ENCODE measurements at places on chromosomes 11 and 22. TPM values are rescaled to one million over a fixed set of nuclear protein-coding genes. Genes with fewer than 3 reads are reported as not detected.

Gene GGTLC2
- polyA plus RNA-seq = not detected

Gene ARHGAP8
- 0.84 TPM for polyA plus RNA-seq

Gene KLHDC7B
- not detected for polyA plus RNA-seq

Gene FAM83F
- 0.08 TPM for polyA plus RNA-seq

Gene DRAP1
- polyA plus RNA-seq = 105 TPM

Gene ACR
- polyA plus RNA-seq = 0.46 TPM

Gene GRIK4
- polyA plus RNA-seq = 0.63 TPM

Gene SLC5A12
- polyA plus RNA-seq = 1.8 TPM

Gene CST6
- polyA plus RNA-seq = not detected

DNA sequence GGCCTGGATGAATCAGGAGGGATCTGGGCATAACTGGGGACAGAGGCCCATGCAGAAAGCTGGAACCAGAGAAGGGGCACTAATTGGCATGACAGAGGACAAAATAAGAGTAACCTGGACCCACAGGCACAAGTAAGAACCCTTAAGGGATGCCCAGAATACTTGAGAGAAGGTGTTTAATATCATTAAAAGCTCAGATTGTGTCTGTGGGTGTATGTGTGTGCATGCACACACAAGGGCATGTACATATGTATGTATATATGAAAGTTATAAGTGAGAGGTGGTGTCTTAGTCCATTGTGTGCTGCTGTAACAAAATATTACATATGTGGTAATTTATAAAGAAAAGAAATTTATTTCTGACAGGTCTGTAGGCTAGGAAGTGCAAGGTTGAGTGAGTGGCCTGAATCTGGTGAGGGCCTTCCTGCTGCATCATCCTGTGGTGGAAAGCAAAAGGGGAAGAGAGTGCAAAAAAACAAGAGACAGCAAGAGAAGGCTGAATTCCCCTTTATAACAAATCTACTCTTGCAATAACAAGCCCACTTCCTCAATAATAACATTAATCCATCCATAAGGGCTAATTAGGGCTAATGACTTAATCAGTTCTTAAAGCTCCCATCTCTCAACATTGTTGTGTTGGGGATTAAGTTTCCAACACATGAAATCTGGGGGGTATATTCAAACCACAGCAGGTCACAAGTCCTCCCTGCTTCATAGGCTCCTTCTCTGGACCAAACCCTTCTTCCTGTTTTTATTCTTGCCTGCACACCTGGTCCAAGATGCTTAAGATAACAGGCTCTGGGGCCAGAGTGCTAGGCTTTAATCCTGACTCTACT lies 68.3 kb upstream of the POU2AF2 start:
- no peak for DNase-seq
- no peaks in the 10 kb centered on the region for H3K27me3 ChIP-seq
- no peaks in the 10 kb centered on the region for H3K4me1 ChIP-seq

DNA sequence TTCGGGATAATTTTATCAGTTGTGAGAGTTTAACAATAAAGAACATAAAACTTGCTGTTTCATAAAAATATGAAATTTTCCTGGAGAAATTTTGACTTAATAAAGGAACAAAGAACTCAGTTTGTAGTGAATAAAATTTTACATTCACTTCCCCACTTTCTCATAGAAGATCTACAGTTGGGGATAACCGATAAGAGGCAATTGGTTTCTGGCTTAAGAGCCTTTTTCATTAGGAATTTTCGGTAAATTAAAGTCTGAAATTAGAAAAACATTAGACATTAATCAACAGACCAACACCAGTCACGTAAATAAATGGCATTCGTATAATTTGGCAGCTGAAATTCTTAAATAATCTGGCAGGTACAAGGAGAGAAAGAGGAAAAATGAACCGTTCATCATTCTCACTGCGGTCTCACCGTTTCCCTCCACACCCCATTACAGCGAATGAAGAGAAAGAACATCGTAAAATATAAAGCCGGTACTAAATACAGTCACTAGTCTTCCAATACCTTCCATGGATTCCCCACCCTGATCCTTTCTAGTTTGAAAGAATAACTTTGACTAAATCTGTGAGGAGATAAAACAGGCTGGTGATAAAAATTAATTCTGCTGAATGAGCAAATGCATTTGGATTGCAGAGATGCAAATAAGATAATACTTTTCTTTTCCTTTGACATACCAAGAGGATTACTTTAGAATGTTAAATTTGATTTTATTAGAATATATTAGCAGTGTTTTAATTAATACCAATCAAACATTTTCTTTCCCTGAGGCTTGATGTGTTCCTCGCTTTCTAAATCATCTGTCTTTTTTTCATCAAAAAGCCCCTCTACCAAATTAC lies 19.5 kb downstream of the BLID start:
- peaks cover 2% of the 10 kb centered on the region for H3K4me1 ChIP-seq
- peak overlapping the region; percentile 97 for H3K27ac ChIP-seq
- H3K4me3 ChIP-seq = peak overlapping the region; percentile 21
- DNase-seq = peak; percentile 65
- peaks cover 7% of the 10 kb centered on the region for H3K36me3 ChIP-seq
- peaks cover 2% of the 10 kb centered on the region for H3K27me3 ChIP-seq

- no peak overlapping the region for H3K4me3 ChIP-seq
- no peaks in the 10 kb centered on the region for H3K36me3 ChIP-seq
- peaks cover 2% of the 10 kb centered on the region for H3K27me3 ChIP-seq
- no peak for DNase-seq
Observed at GRCh38 chr11:64562723-64563351, 28.2 kb upstream of the SLC22A12 start.

DNA sequence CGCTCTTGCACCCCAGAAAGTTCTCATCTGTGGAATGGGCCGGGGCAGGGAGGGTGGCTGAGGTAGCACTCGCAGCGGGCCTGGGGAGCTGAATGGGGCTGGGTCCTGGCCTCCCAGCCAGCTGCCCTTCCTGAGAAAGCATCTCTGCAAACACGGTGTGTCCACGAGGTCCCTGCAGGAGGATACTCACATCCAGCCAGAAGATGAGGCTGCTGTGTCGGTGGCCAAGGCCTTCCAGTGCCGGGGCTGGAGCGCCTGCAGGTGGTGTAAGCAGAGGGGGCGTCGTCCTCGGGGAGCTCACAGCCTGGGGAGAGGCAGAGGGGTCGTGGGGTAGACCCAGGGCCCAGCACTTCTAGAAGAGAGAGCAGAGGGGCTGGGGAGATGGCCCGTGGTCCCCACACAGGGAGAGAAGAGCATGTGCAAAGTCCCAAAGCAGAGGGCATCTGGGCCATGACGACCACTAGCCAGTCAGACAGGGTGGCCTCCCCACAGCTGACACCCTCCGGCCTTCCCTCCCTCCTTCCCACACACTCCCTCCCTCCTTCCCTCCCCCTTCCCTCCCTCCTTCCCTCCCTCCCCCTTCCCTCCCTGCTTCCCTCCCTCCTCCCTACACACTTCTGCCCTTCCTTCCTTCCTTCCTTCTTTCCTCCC lies 97.9 kb downstream of the WNT7B start:
- no peak for DNase-seq
- peaks cover 72% of the 10 kb centered on the region for H3K27me3 ChIP-seq
- no peaks in the 10 kb centered on the region for H3K36me3 ChIP-seq
- H3K27ac ChIP-seq = no peak overlapping the region
- H3K4me3 ChIP-seq = no peak overlapping the region

DNA sequence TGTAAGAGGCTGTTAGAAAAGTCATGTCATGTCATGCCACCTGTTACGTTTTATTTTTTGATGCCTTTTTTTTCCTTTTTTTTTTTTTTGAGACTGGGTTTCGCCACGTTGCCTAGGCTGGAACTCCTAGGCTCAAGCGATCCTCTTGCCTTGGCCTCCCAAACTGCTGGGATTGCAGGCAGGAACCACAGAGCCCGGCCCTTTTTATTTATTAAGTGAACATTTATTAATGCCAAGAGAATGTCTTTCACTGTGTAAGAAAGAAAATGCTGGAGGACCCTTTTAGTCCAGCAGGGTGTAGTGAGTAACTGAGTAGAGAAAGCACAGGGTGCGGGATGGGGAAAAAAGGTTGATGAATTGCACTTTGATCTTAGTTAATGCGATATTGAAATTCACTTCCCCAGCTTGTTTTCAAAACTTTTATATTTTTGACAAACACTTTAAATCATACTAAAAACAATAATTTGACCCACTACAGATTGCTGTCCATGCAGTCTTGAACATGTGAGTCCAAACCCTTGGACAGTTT lies 2.3 kb upstream of the XBP1 start:
- H3K36me3 ChIP-seq = peaks cover 9% of the 10 kb centered on the region
- H3K4me3 ChIP-seq = no peak overlapping the region
- no peaks in the 10 kb centered on the region for H3K27me3 ChIP-seq
- H3K4me1 ChIP-seq = peaks cover 23% of the 10 kb centered on the region

- H3K4me1 ChIP-seq = peaks cover 6% of the 10 kb centered on the region
- H3K4me3 ChIP-seq = no peak overlapping the region
- DNase-seq = no peak
Observed at GRCh38 chr11:66987924-66988637, 13.0 kb downstream of the C11orf86 start.

GRCh38 chr22:48779211-48779643 lies 1048.4 kb downstream of the BRD1 start:
- no peaks in the 10 kb centered on the region for H3K4me1 ChIP-seq
- no peaks in the 10 kb centered on the region for H3K36me3 ChIP-seq
- no peak overlapping the region for H3K27ac ChIP-seq

- H3K4me1 ChIP-seq = no peaks in the 10 kb centered on the region
- no peaks in the 10 kb centered on the region for H3K27me3 ChIP-seq
- no peak overlapping the region for H3K4me3 ChIP-seq
- no peak overlapping the region for H3K27ac ChIP-seq
Observed at GRCh38 chr22:36885474-36885873, 24.7 kb downstream of the NCF4 start.

- no peaks in the 10 kb centered on the region for H3K27me3 ChIP-seq
- no peak overlapping the region for H3K27ac ChIP-seq
- no peak overlapping the region for H3K4me3 ChIP-seq
- no peaks in the 10 kb centered on the region for H3K36me3 ChIP-seq
- DNase-seq = no peak
Observed at GRCh38 chr11:117009905-117010605, 88.2 kb downstream of the SIK3 start.

GRCh38 chr22:44650806-44651205 lies 51.2 kb upstream of the PRR5 start:
- H3K36me3 ChIP-seq = no peaks in the 10 kb centered on the region
- DNase-seq = no peak
- H3K27me3 ChIP-seq = peaks cover 6% of the 10 kb centered on the region
- H3K27ac ChIP-seq = no peak overlapping the region

- no peaks in the 10 kb centered on the region for H3K36me3 ChIP-seq
- H3K4me1 ChIP-seq = no peaks in the 10 kb centered on the region
- DNase-seq = no peak
- no peak overlapping the region for H3K27ac ChIP-seq
- no peaks in the 10 kb centered on the region for H3K27me3 ChIP-seq
Observed at GRCh38 chr11:112162761-112163546, 940 bp downstream of the IL18 start.

GRCh38 chr22:45602824-45603595 lies 68.6 kb upstream of the ATXN10 start:
- no peak overlapping the region for H3K27ac ChIP-seq
- no peak overlapping the region for H3K4me3 ChIP-seq
- peak; percentile 56 for DNase-seq
- H3K4me1 ChIP-seq = no peaks in the 10 kb centered on the region
- H3K27me3 ChIP-seq = no peaks in the 10 kb centered on the region
